ENCODE measurements at places on chromosomes 6 and 20.

DNA sequence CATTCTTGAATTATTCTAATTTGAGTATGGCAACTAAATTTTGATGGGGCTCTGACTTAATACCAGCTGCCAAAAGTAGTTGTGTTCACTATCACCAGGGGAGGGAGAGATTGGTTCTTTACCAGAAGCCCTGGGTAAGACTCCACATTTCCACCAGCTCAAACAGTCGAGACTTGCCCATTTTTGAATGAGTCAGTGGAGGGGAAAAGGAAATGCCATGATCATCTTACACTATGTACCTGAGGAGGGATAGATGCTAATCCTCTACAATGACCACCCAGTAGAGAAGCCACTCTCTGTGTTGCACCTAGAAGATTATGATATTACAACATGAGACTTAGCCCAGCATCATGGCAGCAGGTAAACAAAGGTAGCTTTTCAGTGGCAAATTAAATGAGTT is 77.0 kb upstream of the SGK1 start:
- DNase-seq = no peak

DNA sequence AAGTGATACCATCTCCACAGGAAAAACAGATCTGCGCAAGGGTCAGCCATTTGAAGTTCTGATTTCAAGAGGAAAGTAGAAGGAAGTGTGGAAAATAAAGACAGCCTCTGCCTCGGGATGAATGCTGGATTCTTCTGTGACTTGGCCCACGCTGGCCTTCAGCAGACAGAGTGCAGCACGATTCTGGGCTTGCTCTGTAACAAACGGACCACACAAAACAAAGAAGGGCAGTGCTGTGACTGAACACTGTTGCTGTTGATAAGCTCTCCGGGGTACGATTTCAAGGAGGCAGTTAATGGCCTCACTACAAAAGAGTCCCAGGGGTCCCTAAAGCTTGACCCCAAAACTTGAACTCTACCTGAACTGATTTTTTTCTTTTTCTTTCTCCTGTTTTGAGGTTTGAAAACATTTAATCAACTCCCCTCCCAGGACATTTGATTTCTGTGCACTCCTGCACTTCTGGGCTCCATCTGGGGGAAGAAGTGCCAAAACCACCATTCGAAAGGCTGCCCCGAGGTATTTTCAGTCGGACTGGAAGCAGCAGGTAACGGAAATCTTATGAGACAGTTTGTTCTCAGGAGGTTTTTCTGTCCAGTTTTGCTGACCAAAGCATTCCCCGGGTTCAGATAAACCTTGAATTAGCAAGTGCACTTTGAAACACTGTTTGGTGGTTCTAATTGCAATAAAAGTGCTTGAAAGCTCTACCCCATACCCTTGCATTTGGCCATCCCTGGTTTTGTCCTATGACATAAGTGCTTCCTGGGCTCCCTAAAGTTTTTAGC is 189.6 kb downstream of the MYLK4 start:
- no peak for DNase-seq

- DNase-seq = no peak
These were observed 29.6 kb downstream of the RRBP1 start for GRCh38 chr20:17652411-17652810.

DNA sequence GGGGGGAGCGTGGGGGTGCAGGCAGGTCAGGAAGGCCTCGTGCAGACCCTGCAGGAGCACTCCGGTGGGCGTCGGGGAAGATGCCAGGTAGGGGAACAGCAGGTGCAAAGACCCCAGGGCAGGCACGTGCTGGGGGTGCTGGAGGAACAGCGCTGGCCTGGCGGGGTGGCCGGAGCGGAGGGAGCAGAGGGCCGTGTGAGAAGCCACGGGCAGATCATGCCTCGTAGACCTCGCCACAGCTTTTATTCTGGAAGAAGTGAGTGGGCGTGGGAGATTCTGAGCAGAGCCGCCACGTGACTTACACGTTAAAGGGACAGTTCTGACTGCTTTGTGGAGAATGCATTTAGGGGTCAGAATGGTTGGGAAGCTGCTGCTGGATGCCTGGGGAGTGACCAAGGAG is 9.3 kb downstream of the NTSR1 start:
- no peak for DNase-seq

DNA sequence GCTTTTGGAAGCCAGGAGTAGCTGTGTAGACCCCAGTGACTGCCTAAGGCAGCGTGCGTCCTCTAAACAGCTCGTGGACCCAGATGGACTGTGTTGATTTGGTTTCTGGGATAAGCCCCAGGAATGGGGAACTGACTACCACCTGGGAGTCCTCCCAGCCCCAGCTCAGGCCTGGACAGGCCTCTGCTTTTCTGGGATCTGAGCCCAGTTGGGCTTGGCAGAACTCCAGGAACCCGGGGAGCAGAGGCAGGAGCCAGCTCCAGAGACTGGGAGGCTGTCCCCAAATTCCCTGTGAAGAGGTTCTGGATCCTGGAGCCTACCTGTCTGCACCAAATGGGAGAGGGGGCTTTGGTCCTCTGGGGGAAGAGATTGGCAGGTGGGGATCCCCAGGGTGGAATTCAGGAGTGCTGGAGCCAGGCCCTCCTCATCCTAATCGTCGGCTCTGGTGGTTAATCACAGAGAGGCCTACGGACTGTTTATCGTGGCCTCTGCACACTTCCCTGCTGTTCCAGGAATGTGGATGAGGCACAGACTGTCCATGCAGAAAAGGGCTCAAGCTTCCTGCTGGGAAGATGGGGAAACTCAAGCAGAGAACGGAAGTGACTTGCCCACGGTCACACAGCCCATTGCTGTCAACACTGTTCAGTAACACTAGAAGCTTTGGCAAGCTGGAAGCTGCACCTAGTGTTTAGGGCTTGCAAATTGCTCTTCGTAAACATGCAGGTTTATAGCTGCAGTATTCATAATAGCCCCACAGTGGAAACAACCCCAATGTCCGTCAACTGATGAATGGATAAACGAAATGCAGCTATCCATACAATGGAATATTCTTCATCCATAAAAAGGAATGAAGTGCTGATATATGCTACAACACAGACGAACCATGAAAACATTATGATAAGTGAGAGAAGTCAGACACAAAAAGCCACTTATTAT is 100.6 kb downstream of the KCNB1 start:
- peak; percentile 75 for DNase-seq

Data from fibroblast of pulmonary artery (primary cell).